ENCODE measurements at places on chromosomes 4 and X. TPM values are rescaled to one million over a fixed set of nuclear protein-coding genes. Genes with fewer than 3 reads are reported as not detected.

The BEND2 gene
- total RNA-seq = not detected

DNA sequence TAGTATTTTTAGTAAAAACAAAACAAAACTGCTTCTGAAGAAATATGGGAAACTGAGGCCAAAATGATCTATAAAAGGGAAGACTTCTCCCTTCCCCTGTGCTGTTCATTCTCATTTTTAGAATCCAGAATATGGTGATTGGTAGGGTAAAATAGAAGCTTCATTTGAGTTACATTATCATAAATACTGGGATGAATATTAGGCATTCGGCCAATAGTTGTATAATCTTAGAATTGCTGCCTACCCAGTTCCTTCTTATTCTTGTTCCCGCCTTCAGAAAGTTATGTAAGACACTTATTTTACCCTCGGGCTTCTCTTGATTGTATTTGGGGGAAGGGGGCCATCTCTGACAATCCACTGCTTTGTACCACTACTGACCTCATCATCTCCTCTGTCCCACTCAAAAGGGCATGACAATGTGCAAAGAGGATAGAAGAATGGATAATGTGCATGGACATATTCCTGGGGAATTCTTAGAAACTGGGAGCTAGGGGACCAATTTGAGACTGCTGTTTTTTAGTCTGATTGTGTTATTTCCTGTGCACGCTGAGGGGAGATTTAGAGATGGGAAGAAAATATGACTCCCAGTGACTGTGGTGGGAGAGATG is 588 bp downstream of the ART3 start:
- DNase-seq = no peak
- no peak overlapping the region for H3K4me3 ChIP-seq
- H3K4me1 ChIP-seq = no peaks in the 10 kb centered on the region

The PCDH18 gene
- not detected for total RNA-seq

- no peaks in the 10 kb centered on the region for H3K36me3 ChIP-seq
- no peaks in the 10 kb centered on the region for H3K27me3 ChIP-seq
- peaks cover 15% of the 10 kb centered on the region for H3K4me1 ChIP-seq
- H3K27ac ChIP-seq = no peak overlapping the region
- no peak overlapping the region for H3K4me3 ChIP-seq
Observed at GRCh38 chr4:10581022-10581421, 103.5 kb downstream of the CLNK start.

The PTPN13 gene
- total RNA-seq = 0.26 TPM

GRCh38 chr4:154033921-154034320 is 245.0 kb upstream of the SFRP2 start:
- no peak overlapping the region for H3K27ac ChIP-seq
- H3K4me3 ChIP-seq = no peak overlapping the region
- DNase-seq = no peak
- H3K4me1 ChIP-seq = no peaks in the 10 kb centered on the region
- H3K36me3 ChIP-seq = no peaks in the 10 kb centered on the region

DNA sequence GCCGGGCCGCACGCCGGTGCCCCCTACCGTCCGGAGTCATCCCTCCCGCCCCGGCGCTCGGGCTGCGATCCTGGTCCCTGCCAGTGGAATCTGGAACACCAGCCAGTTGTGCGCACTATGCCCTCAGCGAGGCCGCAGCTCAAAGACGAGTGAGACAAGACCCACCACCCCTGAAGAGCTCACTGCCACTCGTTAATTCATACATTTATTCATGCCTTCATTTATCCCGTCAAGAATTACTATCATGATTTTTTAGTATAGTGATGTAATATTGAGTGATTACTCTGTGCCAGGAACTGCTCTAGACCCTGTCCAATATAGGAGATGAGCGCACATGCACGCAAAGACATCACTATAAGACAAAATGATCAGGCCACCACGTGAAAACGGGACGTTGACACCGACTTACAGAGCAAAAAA is 247 bp upstream of the PPA2 start:
- peaks cover 19% of the 10 kb centered on the region for H3K36me3 ChIP-seq
- peaks cover 8% of the 10 kb centered on the region for H3K27me3 ChIP-seq
- H3K4me3 ChIP-seq = peak overlapping the region; percentile 99
- peak; percentile 95 for DNase-seq
- peak overlapping the region; percentile 100 for H3K27ac ChIP-seq
